ENCODE measurements at places on chromosomes 4 and X.

DNA sequence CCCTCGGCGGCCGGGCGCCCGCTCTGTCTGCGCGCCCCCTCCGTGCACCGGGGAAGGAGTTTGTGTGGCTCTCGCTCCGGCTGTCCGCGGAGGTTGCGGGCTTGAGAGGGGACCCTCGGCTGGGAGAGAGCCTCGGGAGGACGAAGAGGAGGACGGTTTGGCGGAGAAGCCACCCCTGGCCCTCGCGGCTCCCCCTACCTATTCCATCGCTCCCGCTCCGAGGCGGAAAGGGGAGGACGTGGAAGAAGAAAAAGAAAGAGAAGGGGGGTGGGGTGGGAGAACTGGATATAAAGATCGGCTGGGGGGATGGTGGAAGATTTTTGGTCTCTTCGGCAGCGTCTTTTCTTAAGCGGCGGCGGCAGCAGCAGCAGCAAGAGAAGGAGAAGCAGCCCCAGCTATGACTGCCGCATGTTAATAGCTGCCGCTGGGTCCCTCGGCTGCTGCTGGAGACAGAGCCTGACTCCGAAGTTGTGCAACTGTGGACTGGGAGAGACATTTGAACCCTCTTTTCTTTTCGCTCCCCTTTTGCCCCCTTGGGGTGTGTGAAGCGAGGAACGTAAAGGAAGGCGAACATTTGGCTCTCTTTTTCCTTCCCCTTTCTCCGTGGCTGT lies 895 bp downstream of the ADGRL3 start:
- no peak for DNase-seq

DNA sequence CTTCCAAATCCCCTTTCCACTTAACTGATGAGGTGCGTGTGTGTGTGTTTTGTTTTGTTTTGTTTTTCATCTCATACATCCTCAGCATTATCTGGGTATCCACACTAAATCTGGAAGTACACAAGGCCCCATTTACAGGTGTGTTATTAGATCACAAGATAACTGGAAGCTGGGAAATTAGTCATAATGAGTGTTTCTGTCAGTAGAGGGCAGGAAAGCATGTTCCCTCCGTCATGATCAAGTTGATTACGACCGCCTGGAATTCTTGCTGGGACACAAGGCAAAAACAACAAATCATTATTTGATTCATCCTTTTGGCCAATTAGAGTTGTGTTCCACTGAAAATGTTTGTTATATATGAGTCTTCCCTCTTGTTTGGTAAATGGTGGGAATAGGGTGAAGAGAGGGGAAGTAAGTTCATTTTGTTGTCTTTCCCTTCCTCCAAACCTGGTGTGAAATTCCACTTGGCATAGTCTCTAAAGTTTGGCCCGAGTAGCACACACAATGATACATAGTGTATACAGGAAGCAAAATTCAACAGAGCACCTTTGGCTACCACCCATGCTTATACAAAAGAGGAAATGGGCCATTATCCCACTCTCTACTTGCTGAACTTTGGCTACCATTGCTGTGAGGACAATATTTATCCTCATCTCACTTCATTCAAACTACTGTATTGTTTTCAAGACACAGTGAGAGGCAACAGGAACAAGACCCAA lies 33.3 kb upstream of the TLL1 start:
- DNase-seq, result no peak

- no peak for DNase-seq
Measured at GRCh38 chr4:139852612-139853269, 187.1 kb downstream of the MGST2 start.

DNA sequence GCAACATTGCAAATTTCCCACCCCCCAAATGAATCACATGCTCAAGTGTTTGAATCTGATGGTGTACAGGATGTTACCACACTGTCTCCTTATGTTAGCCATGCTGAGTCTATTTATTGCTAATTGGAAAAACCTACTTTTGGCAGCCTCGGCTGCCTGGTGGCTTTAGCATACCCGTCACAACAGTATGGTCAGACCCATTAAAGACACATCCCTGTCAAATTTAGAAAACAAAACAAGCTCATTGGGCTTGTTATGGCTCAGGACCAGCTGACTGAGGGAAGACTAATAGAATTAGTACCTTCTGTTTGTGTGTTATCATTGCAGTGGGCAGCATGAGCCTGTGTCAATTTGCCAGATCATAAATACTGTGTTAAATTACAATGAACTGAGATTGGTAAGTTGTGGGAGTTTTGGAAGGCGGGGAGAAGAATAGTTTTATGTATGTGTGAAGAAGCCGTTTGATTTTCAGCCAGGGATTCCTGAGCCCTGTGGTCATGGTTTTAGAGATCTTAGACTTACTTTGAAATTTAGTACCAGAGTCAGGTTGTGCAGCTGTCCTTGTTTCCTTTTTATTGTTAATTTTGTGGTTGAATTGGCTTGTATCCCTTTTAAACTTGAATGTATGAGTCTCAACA lies 66.8 kb downstream of the POLA1 start:
- DNase-seq, result no peak

GRCh38 chr4:158884280-158884679 lies 115.5 kb downstream of the FNIP2 start:
- DNase-seq, result no peak

- DNase-seq, result no peak
Measured at GRCh38 chrX:43016021-43016420, 238.1 kb upstream of the PPP1R2C start.

DNA sequence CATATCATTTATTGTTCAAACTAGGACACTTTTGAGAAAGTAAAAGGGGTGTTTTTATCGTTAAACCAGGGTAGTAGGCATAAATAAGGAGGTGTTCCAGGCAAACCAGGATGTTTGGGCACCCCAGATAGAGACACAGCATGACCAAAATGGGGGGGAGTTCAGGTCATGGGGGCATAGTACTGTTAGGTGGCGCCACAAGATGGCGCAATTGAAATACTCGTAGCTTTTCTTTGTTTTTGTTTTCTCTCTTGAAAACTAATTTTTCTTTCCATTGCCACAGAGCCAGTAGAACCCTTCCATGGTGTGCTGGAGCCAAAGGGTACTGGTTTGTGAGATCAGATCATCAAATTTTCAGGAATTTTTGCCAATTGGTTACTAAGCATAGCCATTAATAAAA lies 283.4 kb downstream of the BCOR start:
- DNase-seq, result no peak

DNA sequence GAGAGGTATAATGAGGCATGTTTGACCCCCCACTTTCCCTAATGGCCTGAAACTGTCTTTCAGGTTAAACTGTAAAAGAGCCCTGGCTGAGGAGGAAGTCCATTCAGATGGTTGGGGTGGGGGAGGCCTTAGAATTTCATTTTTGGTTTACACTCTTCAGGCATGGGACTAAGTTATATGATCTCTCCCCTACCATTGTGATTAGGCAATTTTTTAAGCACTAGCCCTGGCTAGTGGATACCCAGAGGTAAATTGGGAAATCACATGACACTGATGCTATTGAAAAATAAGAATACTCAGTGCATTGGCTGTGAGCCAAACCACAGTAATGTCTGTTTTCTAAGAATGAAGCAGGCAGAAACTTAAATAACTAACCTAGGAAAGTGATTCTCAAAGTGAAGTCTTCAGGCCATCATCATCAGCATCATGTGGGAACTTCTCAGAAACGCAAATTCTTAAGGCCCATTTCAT lies 149.7 kb downstream of the RRAGB start:
- no peak for DNase-seq

All from chondrocyte (in vitro differentiated cells).